ENCODE measurements at places on chromosomes 13 and 19.

DNA sequence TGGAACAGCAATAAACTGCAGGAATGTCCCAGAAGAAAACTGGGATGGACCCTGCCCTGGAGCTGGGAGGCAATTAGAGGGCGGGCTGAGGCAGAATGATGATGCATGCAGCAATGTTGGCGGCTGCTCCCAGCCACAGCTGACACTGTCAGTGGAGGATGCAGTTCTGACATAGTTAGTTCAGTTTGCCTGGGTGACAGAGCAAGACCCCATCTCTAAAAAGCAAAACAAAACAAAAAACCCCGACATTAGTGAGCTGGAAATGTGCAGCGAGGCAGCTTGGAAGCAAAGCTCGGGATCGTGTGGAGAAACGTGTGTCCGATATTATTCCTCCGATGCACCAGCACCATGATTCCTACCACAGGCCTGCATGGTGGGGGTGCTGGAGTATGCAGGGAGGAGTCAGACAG is 110.1 kb upstream of the UQCRFS1 start:
- no peak for DNase-seq

- peak; percentile 57 for DNase-seq
Measured at GRCh38 chr19:44684892-44685863, 13.8 kb upstream of the CEACAM16 start.

DNA sequence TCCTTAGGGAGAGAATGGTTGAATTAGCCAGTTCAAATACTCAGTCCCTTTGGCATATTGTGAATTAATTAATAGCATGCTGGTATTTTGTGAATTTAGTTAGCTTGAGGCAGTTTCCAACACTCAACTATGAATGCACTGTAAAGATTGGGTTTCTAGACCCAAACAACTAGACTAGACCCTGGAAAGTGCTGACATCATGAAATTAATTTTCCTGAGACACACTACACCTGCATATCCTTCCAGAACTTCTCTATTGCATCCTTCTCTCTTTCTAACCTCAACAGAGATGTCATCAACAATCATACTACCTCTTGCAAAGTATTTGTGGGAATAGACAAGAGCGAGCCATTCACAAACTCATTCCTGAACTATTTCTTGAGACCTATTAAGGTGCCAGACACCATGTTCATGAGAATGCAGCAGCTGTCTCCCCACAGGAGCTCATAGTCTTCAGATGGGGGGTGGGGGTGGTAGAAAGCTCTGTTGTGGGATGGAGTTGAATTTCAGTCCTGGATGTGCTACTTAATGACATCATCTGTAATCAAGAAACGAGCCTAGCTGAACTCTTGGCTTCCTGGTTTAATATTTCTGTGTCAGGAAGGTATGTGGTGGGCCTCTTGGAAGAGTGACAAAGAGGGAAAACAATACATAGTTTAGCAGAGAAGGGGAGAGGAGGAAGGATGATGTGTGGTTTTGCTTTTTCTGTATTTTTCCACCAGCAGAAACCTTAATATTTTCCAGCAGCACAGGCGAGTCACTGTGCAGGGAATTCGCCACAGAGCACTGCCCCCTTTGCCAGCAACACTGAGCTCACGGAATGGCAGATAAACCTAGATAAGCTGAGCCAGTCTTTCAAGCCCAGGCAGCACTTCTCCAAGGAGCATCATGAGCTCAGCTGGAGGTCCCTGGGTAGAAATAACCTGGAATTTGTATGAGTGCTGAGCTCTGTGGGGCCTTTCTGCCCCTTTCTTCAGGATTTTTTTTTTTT is 53.1 kb upstream of the CYSLTR2 start:
- DNase-seq: no peak

- no peak for DNase-seq
Measured at GRCh38 chr13:95480131-95480545, 72.4 kb upstream of the CLDN10 start.
